ENCODE measurements at places on chromosomes 4 and X. TPM values are rescaled to one million over a fixed set of nuclear protein-coding genes. Genes with fewer than 3 reads are reported as not detected.

GRCh38 chr4:38411981-38412536, 251.9 kb upstream of the KLF3 start:
- no peak for DNase-seq
- H3K27me3 ChIP-seq: no peaks in the 10 kb centered on the region
- no peaks in the 10 kb centered on the region for H3K4me1 ChIP-seq

DNA sequence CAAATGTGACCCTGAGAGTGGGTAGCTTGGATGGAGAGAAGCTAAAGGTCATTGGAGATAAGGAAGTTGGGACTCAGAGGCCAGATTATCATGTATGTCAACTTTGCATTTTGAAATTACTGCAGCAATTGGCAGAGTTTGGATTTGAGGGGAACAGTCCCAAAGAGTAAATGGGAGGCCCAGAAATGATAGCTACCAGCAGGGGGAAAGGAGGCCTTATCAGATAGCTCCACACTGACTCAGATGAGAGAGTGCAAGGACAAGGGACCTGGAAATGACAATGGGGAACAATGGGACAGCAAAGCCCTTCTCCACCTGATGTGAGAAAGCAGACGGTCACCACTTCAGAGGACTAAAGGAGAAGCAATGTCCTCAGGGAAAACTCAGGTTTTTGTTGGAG, 201.5 kb upstream of the JADE1 start:
- H3K4me3 ChIP-seq: no peak overlapping the region
- no peak for DNase-seq
- H3K36me3 ChIP-seq: no peaks in the 10 kb centered on the region
- H3K4me1 ChIP-seq: no peaks in the 10 kb centered on the region
- H3K27ac ChIP-seq: no peak overlapping the region

DNA sequence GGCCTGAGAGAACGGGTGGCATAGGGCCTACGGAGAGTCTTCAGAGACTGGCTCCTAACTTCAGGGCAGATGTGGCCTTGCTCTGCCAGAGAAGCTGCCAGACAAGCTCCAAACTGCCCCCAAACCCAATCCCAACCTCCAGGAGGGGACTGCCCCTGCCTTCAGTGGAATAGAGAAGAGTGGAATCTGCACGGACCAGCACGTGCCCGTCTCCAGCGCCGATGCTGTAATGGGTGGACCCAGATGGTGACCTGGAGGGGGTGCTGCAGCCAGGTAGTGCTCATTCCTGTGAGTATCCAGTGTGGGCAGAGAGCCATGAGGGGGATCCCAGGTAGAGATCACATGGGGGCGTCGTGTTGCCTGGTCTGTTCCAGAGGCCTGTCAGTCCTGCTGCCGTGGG, 73.2 kb upstream of the NKX1-1 start:
- DNase-seq: no peak
- no peak overlapping the region for H3K4me3 ChIP-seq
- no peak overlapping the region for H3K27ac ChIP-seq

DNA sequence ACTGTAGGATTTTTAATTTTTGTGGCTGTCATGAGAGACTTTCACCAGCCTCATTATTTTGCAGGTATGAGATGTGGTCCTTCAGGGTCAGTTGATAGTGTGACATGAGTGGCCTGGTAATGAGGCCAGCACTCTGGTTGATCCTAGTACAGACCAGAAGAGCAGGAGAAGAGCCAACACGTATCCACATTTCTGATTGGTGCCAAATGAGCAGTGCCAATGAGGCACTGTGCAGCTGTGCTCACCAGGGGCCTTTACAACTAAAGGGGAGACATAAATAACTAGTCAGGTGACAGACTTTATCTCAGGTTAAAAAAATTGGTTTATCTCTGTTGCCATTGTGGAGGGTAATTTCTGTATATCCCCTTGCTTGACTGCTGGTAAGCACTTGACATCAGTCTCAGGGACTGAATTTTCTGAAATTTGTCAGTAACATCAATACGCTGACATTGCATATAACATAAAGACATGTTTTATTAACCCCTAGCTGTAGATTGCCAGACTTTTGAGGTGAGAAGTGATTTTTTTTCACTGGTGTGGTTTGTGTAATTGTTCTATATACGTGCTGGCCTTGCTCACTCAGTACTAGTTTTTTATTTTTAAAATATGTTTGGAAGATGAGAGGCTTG, 101.2 kb downstream of the AFF1 start:
- H3K4me1 ChIP-seq: no peaks in the 10 kb centered on the region
- peak overlapping the region; percentile 91 for H3K27ac ChIP-seq
- no peaks in the 10 kb centered on the region for H3K36me3 ChIP-seq
- H3K4me3 ChIP-seq: no peak overlapping the region

GRCh38 chrX:79176028-79176427, 31.5 kb downstream of the GPR174 start:
- no peak overlapping the region for H3K4me3 ChIP-seq
- DNase-seq: no peak
- no peaks in the 10 kb centered on the region for H3K36me3 ChIP-seq
- H3K4me1 ChIP-seq: no peaks in the 10 kb centered on the region
- H3K27me3 ChIP-seq: no peaks in the 10 kb centered on the region

DNA sequence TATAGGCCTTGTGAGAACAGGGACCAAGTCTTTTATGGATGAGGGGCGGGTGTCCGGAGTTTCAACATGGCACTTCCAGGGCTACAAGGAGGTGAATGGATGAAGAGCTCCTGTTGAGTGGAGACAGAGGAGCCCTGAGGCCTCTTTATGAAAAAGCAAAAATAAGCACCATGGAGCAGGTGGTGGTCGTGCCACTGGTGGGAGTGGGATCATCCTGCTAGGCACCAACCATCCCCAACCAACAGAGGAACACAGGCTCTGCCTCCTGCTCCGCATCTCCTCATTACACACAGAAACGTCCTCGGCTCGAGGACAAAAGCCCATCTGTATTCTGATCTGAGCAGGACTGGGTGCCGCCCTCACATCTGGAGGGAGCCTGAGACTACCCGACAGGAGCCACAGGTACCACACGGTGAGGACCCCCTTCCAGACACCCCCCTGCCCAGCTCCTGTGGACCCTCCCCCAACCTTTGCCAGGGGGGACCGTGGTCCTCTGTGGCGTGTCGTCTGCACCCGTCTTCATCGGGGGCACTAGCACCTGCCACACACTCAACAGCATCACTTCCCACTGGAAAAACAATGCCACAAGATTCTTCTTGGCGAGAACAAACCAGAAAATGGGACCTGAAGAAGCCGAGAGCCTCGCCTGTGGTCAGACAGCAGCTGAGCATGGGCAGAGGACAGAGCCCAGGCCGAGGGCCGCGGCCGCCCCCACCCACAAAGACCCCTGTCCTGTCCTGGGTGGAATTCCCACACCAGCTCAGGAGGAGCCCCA, 3.9 kb upstream of the PDE6B start:
- H3K27me3 ChIP-seq: no peaks in the 10 kb centered on the region
- H3K4me1 ChIP-seq: no peaks in the 10 kb centered on the region
- no peaks in the 10 kb centered on the region for H3K36me3 ChIP-seq
- no peak overlapping the region for H3K27ac ChIP-seq
- H3K4me3 ChIP-seq: no peak overlapping the region
- DNase-seq: no peak

DNA sequence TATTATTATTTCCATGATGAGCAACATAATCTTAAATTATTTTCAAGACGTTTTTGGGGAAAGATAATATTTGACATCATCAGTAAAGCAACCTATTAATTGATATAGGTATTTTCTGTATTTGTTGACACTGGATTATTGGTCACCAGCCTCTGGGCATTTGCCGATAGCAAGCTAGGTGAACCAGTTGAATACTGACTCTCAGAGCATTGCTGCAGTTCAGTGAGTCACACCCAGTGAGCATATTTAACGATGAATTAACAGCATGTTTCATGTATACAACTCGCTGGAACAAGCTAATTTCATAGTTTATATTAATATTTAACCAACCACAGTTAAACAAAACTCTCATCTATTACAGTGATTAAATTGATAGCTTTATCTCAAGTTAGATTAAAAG, 1006.0 kb upstream of the DIAPH2 start:
- no peaks in the 10 kb centered on the region for H3K4me1 ChIP-seq
- no peaks in the 10 kb centered on the region for H3K36me3 ChIP-seq
- no peak overlapping the region for H3K4me3 ChIP-seq
- H3K27me3 ChIP-seq: no peaks in the 10 kb centered on the region
- no peak for DNase-seq
- no peak overlapping the region for H3K27ac ChIP-seq

DNA sequence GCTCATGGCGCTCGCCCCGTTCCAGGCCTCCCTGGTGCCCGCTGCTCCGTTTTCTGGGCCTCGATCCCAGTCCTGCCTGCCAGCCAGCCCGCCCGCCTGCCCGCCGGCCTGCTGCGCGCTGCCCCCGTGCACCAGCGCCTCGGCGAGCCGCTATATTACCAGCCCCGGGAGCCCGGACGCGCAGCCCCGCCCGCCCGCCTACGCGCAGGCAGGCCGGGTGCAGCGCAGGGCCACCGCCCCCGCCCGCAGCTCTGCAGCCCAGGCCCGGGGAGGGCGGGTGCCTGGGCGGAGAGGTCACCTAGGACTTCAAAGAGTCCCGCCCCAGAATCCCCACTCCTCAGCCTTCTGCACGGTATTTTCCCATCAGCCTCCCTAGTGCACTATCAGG, at the start of gene MAOB:
Gene MAOB, minus strand, starts transcription at position 157 of the 388 bp plus-strand sequence. Its CDS starts 151 bp downstream, at position 6.
- no peak for DNase-seq
- H3K27me3 ChIP-seq: no peaks in the 10 kb centered on the region
- H3K27ac ChIP-seq: peak within 1 kb of the TSS; percentile 79
- H3K4me3 ChIP-seq: peak within 1 kb of the TSS; percentile 53

DNA sequence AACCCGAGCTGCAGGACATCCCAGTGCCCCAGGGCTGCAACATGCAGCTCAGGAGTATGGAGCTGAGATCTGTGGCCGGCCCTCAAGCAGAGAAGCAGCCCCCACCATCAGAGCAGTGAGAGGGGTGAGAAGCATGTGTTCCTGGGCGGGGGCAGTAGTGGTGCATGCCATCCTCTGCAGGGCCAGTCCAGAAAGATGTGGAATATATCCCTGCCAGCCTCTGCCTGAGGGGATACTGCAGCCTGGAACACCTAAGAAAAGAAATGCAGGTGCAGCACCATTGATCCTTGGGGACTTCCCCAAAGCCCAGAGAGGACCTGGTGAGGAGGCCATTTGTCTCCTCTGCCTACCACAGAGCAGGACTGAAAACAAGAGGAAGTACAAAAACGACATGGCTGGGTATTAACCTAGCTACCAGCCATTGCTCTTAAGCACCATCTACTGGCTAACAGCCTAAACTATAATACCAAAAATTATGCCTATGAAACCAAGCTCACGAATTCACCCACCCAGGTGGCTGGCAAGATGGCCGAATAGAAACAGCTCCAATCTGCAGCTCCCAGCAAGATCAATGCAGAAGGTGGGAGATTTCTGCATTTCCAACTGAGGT, 158.8 kb downstream of the ADGRA3 start:
- H3K4me3 ChIP-seq: no peak overlapping the region
- H3K27ac ChIP-seq: no peak overlapping the region
- H3K4me1 ChIP-seq: no peaks in the 10 kb centered on the region
- DNase-seq: no peak
- H3K36me3 ChIP-seq: no peaks in the 10 kb centered on the region
- no peaks in the 10 kb centered on the region for H3K27me3 ChIP-seq

DNA sequence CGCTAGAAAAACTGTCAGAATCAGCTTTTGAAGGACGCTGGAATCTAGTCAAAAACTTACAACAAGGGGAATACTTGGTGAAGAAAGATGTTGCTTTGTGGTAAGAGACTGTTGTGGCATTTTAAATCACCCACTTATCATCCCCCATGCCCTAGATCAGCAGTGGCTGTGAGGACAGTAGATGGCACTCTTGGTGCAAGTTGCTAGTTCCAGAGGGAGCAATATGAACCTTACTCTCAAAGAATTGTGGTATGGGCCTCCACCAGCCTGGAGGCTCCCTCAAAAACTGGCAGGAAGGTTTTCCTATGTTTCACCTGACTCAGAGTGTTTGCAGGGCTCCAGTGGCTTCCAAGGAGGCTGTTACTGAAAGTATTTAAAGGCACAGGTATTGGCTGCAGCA, 37.7 kb upstream of the SLC16A2 start:
- DNase-seq: no peak
- H3K4me1 ChIP-seq: no peaks in the 10 kb centered on the region
- no peaks in the 10 kb centered on the region for H3K36me3 ChIP-seq
- H3K4me3 ChIP-seq: no peak overlapping the region
- no peak overlapping the region for H3K27ac ChIP-seq
- H3K27me3 ChIP-seq: no peaks in the 10 kb centered on the region

DNA sequence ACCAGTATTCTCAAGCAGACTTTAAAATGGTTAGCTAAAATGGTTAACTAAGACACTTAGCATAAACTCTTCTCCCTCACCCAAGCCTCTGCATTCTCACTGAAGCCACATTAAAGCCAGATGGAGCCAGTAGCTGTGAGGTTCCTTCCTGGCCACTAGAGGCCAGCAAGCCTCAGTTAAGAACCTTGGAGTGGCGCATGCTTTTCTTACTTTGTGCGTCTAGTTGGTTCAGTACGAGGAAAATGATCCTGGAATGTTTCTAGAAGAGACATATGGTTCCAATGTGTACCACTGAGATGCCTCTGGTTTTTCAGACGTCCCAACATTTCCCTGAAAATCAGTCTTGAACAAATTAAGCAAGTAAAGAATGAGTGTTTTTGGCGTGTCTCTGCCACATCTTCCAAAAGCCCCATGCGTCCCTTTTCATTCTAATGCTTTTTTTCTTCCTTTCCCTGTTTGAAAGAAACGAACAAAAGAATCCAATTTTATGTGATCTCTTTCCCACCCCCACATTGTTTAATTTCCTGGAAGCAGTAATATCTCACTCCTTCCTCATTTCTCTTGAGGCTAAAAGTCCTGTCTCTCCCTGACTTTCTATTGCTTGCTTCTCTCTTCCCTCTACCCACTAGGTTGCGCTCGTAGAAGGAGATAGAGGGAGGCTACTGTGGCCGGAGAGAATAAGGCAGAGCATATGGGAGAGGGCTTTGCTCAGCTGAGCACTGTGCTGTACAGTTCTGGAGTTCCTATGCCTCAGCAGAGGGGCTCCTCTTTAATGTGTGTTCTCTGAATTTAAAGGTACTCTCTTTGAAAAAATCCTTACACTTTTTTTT, 82.9 kb upstream of the TAB3 start:
- no peaks in the 10 kb centered on the region for H3K4me1 ChIP-seq
- DNase-seq: no peak
- no peak overlapping the region for H3K4me3 ChIP-seq
- H3K36me3 ChIP-seq: no peaks in the 10 kb centered on the region

GRCh38 chr4:154939851-154940250, 158.8 kb downstream of the RBM46 start:
- H3K27ac ChIP-seq: no peak overlapping the region
- DNase-seq: no peak
- H3K4me1 ChIP-seq: no peaks in the 10 kb centered on the region
- no peaks in the 10 kb centered on the region for H3K27me3 ChIP-seq
- H3K4me3 ChIP-seq: no peak overlapping the region

UGT2B7 gene
- not detected for total RNA-seq

GRCh38 chr4:143240939-143241679, 56.4 kb downstream of the USP38 start:
- H3K36me3 ChIP-seq: no peaks in the 10 kb centered on the region
- H3K4me3 ChIP-seq: no peak overlapping the region
- H3K27me3 ChIP-seq: no peaks in the 10 kb centered on the region
- H3K4me1 ChIP-seq: peaks cover 7% of the 10 kb centered on the region
